RPMI7951 (cell line): ENCODE measurements at places on chromosomes 7 and 10. TPM values are rescaled to one million over a fixed set of nuclear protein-coding genes. Genes with fewer than 3 reads are reported as not detected.

GRCh38 chr7:156777364-156778069, 115.5 kb downstream of the LMBR1 start:
- peak; percentile 31 for DNase-seq

DNA sequence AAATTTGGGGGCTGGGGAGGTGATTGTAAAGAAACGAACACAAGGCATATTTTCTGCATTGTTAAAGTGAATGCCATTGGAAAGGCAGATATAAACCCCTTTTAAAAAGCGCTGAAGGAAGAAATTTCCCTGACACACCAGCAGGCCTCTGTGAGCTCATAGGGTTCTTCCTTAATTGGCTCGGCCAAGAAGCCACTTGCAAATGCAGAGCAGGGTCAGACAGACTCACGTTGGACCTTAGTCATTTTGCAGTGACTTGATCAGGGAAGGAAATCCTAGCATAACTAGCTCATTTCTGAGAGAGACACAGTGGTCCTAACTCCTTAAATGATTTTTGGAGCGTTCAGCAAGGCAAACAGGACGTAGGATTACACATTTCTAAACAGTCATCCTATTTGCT, 1461.4 kb downstream of the GATA3 start:
- no peak for DNase-seq

GRCh38 chr7:55129541-55130394, 111.0 kb downstream of the EGFR start:
- peak; percentile 93 for DNase-seq

DNA sequence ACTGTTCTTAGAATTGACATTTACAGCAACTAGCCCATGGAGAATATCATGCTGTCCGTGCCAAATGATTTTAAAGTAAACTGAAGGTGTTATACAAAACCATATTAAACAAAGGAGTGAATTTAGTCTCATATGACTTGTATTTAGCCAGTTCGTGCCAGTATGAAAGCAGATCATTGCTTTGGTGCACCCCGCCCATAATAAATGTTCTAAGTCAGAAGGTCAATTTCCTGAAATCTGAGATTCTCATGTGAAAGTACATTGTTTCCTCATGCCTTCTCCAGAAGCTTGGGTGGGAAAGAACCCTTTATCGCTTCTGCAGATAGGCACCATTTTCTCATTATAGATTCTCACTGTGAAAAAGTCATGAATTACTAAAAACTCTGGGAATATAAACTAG, 106.4 kb downstream of the CAMK1D start:
- DNase-seq, result no peak

- DNase-seq, result no peak
Measured at GRCh38 chr10:51522858-51523257, 176.5 kb downstream of the CSTF2T start.

GRCh38 chr10:21068026-21068656, 171.0 kb upstream of the NEBL start:
- no peak for DNase-seq

DNA sequence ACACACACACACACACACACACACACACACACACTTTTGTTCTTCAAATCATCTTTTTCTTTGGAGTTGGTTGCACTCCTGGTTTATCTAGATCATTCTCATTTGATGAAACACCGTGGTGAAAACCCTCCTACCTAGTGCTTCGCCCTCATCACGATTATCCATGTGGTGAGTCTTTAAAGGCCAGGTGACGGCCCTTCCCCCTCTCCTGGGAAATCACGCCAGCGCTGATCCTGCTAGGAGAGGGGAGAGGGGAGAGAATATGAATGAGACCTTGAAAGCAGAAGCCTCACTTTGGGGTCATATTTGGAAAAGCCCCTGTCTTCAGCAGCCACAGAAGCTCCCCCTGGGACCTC, 103.9 kb upstream of the LRRC4 start:
- DNase-seq, result no peak

- no peak for DNase-seq
Measured at GRCh38 chr10:131724891-131725580, 175.8 kb upstream of the PPP2R2D start.

GRCh38 chr10:45418417-45418848, 44.4 kb downstream of the ALOX5 start:
- DNase-seq, result no peak

- no peak for DNase-seq
Measured at GRCh38 chr7:101232141-101232850, 5.3 kb downstream of the CLDN15 start.

- DNase-seq, result peak; percentile 38
Measured at GRCh38 chr7:135712182-135712782, 15.7 kb downstream of the SLC13A4 start.

DNA sequence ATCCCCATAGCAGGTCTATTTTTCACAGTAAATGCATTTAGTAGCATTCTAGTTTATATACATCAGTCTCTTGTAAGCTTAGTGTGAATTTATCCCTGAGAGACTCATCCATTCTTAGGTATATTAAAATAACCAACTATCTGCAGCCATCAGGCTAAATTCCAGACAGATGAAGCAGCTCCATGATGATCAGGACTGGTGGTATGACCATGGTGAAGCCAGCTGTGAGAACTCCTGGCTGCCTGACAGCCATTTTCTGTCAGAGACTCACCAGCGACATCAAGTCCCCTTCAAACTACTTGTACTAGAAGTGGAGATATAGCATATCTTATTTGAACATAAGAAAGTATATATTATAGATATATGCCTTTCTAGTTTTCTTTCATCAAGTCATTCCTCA, 70.3 kb upstream of the GSDME start:
- peak; percentile 71 for DNase-seq

DNA sequence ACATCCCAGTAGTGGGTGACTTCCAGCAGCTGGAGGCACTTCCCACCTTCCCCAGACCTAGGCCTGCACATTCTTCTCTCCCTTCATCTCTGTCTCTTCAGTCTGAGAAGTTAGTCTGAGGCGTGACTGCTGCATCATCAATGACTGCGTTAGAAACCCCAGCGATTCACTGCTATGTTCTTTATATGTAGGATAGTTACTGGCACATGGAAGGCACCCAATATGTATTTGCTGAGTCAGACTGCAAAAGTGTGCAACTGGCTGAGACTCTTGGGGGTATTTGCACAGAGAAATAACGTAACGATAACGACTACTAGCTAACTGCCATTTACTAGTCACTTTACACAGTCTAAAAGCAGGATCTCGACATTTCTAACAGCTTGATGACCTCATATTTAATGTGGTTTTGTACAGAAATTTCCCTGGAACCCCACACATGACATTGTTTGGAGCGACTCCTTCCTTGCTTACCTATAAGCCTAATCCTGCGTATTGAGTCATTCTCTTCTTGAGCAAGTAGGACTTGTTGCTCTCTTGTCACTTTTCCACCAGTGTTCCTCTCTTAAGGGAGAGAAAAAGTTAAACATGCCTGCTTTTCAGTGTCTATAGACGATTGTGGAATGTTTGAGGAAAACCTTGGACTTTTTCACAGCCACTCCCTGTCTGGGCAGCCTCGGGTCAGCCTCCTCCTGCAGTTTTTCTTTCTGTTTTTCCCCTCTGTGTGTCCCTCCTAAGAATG, 45.5 kb downstream of the THNSL1 start:
- DNase-seq, result no peak

DNA sequence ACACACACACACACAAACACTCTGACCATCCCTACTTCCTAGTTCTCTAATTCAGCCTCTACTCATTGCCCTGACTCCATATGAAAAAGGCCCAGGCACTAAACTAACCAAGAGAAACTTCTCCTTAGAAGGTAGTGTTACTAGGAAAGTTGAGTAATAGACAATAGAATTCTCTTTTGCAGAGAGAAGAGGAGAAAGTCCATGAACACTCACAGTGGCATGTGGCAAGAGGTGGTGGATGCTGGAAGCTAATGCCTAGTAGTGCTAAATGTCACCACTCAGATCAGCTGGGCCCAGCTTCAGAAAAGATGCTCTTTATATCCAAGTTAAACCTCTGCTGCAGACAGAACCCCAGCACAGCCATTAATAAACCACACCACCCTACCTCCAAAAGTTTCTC, 58.2 kb downstream of the SORBS1 start:
- DNase-seq, result no peak

GRCh38 chr7:44046321-44047061, 2.0 kb downstream of the DBNL start:
- DNase-seq, result no peak

GRCh38 chr7:2757904-2758672, 70.1 kb downstream of the AMZ1 start:
- peak; percentile 100 for DNase-seq

DNA sequence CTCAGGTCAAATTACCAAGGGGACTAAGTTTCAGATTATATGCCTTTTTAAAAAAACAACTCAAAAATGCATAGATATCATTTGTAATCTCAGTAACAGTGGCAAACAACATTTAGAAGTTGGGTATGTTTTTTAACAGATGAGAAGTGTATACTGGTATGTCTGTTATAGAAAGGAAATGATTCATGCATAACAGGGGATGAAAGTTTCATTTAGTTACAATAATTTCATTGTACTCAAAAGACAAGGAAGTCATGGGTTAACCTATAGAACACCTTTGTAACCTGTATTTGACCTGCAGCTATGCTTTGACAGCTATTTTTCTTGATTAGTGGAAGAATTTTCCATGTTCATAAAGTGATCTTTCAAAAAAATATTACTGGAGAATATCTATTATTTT, 35.4 kb upstream of the FAM133B start:
- peak; percentile 39 for DNase-seq

- no peak for DNase-seq
Measured at GRCh38 chr10:35581655-35582054, 23.5 kb upstream of the GJD4 start.

GRCh38 chr10:22324413-22324812, 3.5 kb downstream of the BMI1 start:
- DNase-seq, result no peak

DNA sequence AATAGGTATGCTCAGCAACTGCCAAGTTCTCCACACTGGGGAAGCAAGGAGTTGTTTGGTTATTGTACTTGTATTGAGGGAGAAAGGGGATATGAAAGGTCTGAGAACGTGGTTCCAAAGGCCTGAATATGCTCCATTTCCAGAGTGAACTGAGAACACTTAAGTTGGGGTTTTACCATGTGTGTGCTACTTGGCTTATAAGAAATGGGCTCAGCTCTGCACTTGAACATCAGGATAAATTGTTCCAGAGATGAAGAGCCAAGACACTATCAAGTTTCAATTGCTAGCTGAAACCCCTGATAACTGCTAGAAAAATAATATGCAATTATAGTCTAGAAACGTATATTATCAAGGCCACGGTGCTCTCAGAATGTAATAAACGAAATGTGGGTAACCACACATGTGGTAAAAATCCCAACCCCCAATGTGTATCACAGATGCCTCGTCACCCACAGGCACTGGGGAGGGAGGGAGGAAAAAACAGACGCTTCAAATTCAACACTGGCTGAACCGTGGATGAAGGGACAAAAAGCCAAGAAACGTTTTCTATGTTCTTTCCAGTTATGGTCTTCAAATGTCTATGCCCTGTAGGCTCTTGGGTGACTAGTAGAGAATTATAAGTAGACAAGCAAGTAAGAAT, 16.3 kb downstream of the ELMO1 start:
- no peak for DNase-seq

- peak; percentile 2 for DNase-seq
Measured at GRCh38 chr7:80277434-80278427, 143.1 kb downstream of the GNAI1 start.

DNA sequence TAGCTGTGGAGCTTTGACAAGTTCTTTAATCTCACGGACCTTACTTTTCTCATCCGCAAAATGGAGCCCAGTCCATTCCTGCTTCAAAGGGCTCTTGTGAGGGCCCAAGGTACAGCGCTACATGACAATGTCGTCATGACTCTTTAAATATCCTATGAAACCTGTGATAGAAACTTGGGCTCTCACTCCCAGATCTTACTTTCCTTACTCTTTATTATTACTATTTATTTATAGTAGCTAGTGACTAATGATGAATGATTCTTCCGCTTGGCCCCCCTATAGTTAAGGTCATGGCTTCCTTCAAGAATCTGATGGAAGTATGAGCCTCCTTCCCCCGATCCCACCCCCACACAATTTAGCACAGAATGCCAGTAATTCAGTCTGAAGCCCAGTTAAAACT, 41.9 kb downstream of the RBM20 start:
- no peak for DNase-seq

DNA sequence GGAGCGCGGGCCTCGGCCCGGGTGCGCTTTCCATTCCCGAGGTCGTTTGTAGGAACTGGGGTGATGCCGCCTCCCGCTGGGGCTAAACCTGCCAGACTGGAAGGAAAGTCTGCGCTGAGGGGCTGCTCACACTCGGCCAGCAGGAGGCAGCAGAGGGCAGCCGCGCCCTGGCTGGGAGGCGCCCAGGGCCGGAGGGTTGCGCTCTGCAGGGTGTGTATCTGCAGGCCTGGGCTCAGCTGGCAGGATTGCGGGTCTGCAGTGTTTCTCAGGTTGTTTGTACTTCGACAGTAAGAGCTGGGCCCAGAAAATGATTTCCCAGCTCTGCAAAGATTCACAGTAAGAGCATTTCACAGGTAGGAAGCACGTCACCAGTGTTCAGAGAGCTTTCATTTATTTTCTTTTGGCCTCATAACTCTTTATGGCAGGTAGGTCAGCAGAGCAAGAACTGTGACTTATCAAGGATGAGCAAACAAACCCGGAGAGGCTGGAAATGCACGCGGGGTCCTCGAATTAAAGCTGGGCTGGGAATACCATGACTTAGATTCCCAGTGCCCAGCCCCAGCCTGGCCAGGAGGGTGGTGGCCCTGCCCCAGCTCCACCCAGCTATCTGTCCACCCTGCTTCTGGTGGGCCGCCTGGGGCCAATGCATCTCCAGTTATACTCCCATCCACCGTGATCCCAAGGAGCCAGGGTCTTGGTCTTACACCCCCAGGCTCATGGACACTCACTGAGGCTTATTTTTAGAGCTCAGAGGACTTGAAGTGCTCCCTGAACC, 15.2 kb upstream of the PPP2R2D start:
- DNase-seq, result peak; percentile 28

- DNase-seq, result peak; percentile 64
Measured at GRCh38 chr7:95609277-95609971, 13.1 kb upstream of the PDK4 start.

GRCh38 chr10:44289125-44289524, 95.8 kb downstream of the CXCL12 start:
- DNase-seq, result no peak

- peak; percentile 93 for DNase-seq
Measured at GRCh38 chr10:3538656-3539531, 246.1 kb downstream of the KLF6 start.

- no peak for DNase-seq
Measured at GRCh38 chr10:117899181-117899683, 147.5 kb downstream of the RAB11FIP2 start.

GRCh38 chr7:135316648-135317313, 83.1 kb downstream of the STRA8 start:
- no peak for DNase-seq

CTAGE8 gene
- 0.39 TPM in 1 of 2 replicates, not detected in the other for total RNA-seq

DPYSL4 gene
- 0.88 and 1.6 TPM in 2 replicates for total RNA-seq

HTR5A gene
- not detected in 2 replicates for total RNA-seq

PNLIPRP1 gene
- not detected in 2 replicates for total RNA-seq

CTAGE6 gene
- total RNA-seq, result 0.12 TPM in 1 of 2 replicates, not detected in the other

HTRA1 gene
- 136 and 182 TPM in 2 replicates for total RNA-seq

HKDC1 gene
- total RNA-seq, result 3.9 and 7.6 TPM in 2 replicates

SPDYE8 gene
- not detected in 2 replicates for total RNA-seq

TMEM26 gene
- total RNA-seq, result 1.2 TPM in 1 of 2 replicates, not detected in the other
